ENCODE measurements at places on chromosomes 1 and 21.

DNA sequence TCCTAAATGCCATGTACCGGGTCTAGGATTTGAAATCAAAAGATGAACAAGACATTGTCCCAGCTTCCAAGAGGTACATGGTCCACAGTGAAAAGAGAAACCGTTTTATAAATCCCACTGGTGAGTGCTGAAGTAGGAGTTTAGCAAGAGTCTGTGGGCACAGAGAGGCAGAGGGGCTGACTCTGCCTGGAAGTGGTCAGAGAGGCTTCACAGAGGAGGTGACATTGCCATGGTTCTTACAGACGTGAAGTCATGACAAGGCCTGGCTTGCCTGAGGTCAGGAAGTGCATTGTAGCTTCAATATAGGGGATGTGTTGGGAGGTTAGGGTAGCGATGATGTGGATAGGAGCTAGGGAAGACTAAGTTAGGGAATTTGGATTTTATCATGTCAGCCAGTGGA is 28.4 kb downstream of the MAPKAPK2 start:
- DNase-seq: no peak

GRCh38 chr1:184649451-184649888 is 105.2 kb downstream of the EDEM3 start:
- DNase-seq: no peak

GRCh38 chr1:7912743-7913557 is 27.7 kb downstream of the TNFRSF9 start:
- no peak for DNase-seq

GRCh38 chr1:178055779-178056471 is 38.0 kb upstream of the RASAL2 start:
- no peak for DNase-seq
